ENCODE measurements at places on chromosomes 2 and 18.
A peak's percentile ranks its signal among the peaks of the same experiment; 100 is the strongest.

- DNase-seq: no peak
Observed at GRCh38 chr2:95052307-95052706, 26.8 kb downstream of the MAL start.

- no peak for DNase-seq
Observed at GRCh38 chr2:184272056-184272455, 326.3 kb upstream of the ZNF804A start.

- no peak for DNase-seq
Observed at GRCh38 chr2:85713836-85714235, 19.7 kb downstream of the GNLY start.

DNA sequence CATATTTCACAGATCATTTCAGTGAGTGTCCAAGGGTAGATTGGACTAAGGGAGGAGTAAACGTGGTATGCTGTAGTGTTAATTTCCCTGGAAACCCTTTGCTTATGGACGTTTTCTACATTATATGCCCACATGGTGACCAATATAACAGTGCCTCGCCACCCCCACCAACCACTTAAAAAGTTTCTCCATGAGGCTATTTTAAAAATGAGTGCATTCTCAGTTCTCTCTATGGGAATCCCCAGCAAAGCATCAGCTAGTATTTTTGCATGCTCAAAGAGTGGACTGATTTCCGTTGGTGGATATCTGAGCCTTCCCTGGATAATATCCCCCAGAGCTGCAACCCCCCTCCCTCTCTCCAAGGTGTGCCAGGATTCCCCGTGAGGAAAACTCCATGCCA, 73.2 kb downstream of the TGFA start:
- no peak for DNase-seq

- no peak for DNase-seq
Observed at GRCh38 chr2:42601076-42601475, 32.6 kb downstream of the MTA3 start.

DNA sequence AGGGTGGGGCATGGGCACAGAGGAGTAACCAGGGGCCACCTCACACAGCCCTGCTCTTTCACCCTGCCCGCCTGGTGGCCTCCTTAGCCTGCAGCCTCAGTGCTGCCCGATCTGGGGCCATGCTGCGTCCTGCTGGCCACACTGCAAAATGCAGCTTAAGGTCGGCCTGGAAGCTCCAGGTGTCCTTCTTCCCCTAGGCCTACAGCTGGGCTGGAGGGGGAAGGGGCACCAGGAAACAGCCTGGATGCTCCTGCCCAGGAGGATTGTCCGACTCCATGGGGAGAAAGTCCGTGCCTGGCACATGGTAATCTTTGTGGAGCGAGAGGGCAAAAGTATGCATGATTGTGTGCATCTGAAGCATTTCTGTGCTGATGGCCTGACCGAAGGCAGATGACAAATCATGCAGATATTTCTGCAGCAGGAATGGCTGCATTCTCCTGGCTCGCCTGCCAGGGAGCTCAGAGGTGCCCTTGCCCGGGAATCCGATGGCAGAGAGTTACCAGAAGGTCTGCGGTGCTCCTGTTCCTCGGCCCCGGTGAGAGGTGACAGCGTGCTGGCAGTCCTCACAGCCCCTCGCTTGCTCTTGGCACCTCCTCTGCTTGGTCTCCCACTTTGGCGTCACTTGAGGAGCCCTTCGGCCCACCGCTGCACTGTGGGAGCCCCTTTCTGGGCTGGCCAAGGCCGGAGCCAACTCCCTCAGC, 12.8 kb upstream of the ALPP start:
- DNase-seq: no peak

GRCh38 chr2:71531522-71532047, 78.2 kb downstream of the DYSF start:
- no peak for DNase-seq

DNA sequence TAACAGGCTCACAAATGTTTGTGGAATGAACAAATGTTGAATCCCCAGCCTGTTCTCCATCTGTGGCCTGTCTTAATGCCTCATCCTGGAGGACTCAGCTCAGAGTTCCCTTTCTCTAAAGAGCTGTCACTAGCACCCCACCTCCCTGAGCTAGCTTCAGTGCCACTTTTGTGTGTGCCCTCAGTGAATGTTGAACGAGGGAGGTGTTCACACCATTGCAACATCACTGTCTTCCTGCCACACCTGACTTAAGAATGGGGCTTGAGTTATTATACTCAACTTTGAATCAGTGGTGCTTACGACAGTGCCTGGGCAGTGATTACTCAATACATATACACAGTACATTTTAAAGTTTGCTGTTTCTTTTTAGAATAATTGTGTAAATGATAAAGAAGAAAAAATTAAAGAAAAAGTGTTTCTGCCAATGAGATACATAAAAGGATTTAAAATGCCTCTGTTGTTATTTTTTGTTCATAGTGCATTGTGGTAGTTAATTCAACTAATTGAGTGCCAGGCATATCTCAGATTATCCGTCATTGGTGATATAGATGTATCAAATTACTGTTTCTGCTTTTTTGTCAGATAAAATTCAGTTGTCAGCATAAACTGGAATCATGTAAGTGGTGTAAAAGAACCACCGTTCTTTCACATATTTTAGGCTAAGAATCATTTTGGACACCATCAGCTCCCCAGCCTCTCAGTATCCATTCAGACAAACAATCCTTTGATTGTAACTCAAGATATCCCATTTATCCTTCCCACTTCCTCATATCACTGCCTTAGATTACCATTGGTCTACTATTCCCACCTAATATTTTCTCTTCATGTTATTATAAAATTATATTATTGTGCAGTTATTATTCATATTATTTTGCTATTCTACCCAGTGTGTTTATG, 304.7 kb downstream of the PTPRM start:
- no peak for DNase-seq

GRCh38 chr2:180990337-180990736, 9.9 kb downstream of the UBE2E3 start:
- DNase-seq: no peak

DNA sequence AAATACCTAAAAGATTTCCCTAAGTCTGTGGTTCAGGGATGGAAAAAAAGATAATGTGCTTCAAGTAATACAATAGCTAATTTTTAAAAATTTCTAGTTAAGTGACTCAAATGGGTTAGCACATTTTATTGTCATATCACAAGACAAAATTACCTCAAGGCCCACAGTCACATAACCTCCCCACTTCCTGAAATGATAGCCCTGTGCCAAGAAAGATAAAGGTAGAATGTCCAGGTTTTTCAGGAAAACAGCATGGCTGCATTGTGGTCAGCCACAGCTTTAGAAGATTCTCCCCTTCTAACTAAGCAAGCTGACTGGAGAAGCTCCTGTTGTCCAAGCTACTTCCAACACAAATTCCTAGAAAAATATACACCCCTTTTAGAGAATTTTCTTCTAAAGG, 127.1 kb upstream of the SLC35G4 start:
- DNase-seq: no peak

- DNase-seq: no peak
Observed at GRCh38 chr2:212037062-212037461, 501.5 kb downstream of the ERBB4 start.

GRCh38 chr2:10300997-10301940, 1.4 kb upstream of the HPCAL1 start:
- DNase-seq: no peak

- no peak for DNase-seq
Observed at GRCh38 chr2:137705296-137705695, 259.0 kb upstream of the HNMT start.

GRCh38 chr2:226979004-226979403, 143.2 kb downstream of the RHBDD1 start:
- DNase-seq: no peak

- no peak for DNase-seq
Observed at GRCh38 chr18:11987527-11987926, 6.2 kb downstream of the IMPA2 start.

DNA sequence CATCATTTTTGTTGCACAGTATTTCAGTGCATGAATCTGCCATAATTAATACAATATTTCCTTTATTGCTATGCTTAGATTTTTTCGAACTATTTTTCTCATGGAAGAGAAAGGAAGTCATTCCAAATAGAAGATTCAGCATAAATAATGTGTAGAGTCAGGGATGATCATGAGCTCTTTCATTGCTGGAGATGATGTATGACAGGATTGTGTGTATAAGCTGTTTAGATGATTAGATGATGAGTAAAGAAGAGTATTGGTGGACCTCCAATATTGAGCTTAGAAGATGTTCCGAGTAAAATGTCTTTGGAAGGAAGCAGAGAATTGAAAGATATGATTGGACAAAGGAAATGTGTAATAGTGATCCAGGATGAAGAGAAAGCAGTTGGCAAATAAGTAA, 364.5 kb downstream of the PARD3B start:
- DNase-seq: no peak

DNA sequence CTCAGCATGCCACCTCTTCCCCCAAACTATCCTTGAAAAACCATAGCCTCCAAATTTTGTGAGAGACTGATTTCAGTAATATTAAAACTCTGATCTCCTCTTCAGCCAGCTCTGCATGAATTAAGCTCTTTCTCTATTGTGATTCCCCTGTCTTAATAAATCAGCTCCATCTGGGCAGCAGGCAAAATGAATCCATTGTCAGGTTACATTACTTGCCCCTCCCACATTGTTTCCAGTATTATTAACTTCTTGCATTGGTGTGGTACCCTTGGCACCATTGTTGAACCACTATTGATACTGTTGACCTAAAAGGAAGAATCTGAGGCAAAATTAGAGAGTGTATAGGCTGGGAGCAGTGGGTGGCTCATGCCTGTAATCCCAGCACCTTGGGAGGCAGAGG, 512.2 kb upstream of the VRK2 start:
- DNase-seq: no peak

GRCh38 chr18:12968619-12969018, 20.8 kb downstream of the SEH1L start:
- DNase-seq: no peak

DNA sequence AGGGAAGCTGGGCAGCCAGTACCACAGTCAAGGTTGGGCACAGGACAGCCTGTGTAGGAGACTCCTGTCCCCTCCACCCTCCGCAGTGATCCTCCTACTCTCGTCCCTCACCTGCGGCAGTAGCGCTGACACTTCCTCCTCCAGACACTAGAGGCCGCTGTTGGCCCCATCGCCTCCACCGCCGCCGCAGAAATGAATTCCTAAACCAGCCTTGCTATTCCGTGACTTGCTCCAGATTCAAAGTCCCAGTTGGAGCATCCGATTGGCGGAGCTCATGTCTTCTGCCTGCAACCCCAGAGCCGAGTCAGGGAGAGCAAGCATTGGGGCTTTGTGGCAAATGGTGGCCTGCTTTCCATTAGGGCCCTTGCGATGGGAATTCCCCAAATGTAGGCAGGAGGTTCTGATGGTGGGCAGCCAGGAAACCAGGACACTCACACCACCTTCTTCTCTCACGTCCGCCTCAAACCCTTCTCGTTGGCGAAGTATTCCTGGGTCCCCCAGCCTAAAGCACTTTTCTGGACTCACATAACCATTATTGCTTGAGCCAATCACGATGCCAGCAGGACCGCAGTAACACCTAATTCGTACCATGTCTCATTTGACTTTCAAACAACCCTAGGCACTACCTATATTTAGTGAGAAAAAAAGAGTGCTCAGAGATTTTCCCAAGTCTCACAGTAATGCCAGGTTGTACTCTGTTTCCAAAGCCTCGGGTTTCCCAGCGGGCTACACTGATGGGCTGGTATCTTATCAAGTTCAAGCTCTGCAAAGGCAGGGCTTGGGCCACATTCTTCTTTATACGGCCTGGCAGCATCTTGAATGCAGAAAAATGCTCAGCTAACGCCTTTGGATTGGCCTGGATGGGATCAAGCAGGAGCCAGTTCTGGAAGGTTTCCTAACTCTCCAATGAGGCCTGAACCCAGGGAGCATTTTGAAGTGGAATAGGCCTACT, 1.2 kb upstream of the DNAJB2 start:
- DNase-seq: peak; percentile 60

GRCh38 chr18:79496978-79497637, 101.4 kb downstream of the NFATC1 start:
- no peak for DNase-seq

DNA sequence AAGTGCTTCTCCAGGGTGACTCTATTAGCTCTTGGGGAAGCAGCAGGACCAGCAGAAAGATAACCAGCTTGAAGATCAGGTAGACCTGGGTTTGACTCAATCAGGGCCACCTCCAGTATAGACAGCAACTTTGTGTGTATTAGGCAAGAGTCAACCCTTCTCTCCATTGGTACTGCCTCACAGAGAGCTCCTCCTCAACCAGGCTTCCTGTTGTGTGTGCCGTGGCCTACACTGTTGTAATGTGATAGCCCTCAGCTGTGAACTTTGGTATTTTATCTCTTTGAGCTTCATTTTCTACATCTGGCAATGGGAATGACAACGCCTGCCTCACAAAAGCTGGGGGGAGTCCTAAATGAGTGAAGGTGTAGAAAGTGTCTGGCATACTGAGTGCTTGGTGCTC, 17.0 kb upstream of the MAP3K20 start:
- DNase-seq: no peak

DNA sequence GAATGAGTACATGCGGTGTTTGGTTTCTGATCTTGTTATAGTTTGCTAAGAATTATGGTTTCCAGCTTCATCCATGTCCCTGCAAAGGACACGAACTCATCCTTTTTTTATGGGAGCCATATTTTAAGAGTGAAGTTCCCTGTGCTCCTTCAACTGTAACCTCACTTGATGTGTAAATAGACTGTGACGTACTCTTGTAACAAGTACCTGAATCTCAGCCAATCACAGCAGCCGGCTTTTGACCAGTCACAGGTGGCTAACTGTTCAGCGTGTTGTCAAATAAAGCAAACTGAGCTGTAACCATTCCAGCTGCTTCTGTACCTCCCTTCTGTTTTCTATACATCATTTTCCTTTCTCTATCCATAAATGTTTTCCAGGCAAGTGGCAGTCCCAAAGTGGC, 774.3 kb upstream of the HS6ST1 start:
- no peak for DNase-seq

GRCh38 chr2:223459328-223459939, 142.7 kb downstream of the SCG2 start:
- no peak for DNase-seq

DNA sequence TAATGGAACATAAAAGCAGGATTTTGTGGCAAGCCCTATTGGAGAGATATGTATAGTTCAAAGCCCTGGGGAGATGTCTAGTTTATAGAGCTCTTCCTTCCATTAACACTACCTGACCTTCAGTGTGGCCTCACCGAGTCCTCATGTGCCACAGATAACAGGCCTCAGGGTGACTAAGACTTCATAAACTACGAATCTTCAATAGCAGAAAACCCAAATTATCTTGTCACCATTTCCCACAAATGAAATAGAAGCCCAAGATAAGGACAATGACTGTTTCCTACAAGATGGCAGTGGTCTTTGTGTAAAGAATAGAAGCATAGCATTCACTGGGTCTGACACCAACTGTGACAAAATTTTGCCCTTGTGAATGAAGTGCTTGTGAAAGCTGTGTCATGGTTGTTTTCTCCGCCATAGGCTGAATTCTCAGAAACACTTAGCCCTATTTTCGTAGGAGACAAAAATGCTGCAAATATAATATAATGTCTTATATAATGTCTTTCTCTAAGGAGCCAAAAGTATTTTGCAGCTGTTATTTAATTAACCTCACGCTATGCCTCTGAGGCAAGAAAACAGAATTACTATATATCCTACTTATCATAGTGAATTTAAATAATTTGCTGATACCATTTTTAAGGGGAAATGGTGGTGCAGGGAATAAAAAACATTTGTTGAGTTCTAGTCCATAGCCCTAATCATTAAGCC, 136.7 kb upstream of the CWC22 start:
- DNase-seq: no peak
